ENCODE measurements at places on chromosomes 4 and X.
A peak's percentile ranks its signal among the peaks of the same experiment; 100 is the strongest.

GRCh38 chr4:180571516-180572055 lies 1671.6 kb upstream of the TENM3 start:
- no peak for DNase-seq

DNA sequence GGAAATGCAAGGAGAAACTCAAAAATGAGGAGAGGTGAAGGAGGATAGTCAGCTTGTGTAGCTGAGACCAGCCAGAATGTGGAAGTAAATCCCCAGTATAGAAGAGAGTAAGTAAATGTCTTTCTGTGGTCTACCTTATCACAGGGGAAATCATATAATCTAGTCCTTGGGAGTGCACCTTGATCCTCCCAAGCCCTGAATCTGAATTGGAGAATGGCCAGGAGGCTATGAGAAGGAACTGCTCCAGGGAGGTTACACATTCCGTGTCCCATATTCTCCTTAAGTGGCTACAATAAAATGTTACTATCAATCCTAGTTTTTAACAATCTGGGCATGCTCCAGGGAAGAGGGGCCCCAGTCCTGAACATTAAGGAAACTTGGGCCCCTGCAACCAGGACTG lies 10.8 kb downstream of the AGTR2 start:
- no peak for DNase-seq

DNA sequence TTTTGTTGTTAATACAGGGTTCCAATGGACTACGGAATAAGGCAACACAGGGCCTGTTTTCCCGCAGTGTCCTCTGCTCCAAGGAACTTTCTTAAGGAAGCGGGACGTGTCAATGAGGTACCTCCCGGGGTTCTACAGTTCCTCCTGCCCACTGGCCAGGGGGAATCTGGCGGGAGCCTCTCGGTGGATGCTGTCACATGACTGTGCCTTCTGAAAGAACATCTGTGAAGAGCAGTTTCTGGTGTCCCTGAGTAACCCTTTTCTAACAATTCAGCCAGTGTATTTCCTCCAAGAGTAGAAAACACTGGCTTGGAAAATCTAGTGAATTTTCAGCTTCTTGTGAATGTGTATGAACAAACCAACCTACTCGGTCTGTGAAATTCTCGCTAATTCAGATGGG lies 32.7 kb downstream of the MFAP3L start:
- DNase-seq = no peak

GRCh38 chr4:68416591-68416990 lies 30.7 kb upstream of the TMPRSS11E start:
- no peak for DNase-seq

GRCh38 chr4:184853436-184853835 lies 27.7 kb upstream of the ACSL1 start:
- no peak for DNase-seq

DNA sequence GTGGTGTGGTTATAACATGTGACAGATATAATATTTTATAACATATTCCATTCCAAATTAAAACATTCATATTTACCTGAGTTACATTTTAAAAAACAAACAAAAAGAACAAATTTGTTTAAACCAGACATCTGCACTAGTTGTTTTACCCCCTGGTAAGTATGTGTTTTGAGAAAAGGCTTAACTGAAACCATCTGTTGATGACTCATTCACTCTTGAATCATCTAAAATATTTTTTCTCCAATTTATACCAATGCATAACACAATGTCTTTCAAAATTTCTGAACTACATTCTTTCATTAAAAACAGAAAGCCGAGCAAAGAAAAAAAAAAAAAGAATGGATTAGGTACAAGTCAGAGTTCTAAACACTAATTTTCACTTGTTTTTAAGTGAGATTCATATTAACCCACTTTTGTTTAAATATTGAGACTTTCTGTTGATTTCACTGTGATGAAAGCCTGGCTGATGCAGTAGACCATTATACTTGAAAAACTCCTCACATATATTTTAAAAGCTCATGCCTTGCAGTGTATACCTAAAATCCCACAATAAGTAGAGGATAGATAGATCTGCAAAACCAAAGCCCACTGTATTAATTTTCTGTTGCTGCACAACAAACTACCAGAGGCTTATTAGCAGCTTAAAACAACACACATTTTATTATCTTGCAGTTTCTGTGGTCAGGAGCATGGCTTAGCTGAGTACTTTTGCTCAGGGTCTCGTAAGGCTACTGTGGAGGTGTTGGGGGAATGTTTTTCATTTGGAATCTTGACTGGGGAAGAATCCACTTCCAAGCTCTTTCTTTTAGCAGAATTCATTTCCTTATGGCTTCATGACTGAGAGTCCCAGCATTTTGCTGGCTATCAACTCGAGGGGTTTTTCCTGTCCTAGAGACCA lies 221.5 kb downstream of the PCDH18 start:
- DNase-seq = no peak

GRCh38 chr4:180953572-180953971 lies 1289.6 kb upstream of the TENM3 start:
- no peak for DNase-seq

DNA sequence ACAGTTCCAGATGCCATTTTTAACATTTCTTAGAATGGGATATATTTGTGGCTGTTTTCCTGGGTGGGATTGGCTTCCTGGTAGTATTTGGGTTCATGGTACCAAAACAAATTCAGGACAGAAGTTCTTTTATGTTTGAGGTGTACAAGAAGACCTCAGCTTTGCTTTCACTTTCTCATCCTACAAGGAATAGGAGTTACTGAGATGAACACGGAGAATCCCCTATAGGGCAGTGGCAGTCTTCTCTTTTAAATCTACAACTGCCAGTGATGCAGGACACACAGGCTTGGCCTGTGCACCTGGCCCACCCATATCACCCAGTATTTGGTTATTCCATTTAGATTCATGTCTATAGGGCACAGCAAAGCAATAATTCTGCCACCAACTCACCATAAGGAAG lies 35.2 kb downstream of the SLC10A7 start:
- DNase-seq = peak; percentile 15

- DNase-seq = no peak
These were observed 33.5 kb upstream of the SPANXD start for GRCh38 chrX:141732031-141732430.

GRCh38 chr4:109185548-109185947 lies 116.9 kb downstream of the COL25A1 start:
- DNase-seq = no peak

- DNase-seq = no peak
These were observed 72.7 kb upstream of the MAD2L1 start for GRCh38 chr4:120139392-120139791.

- peak; percentile 29 for DNase-seq
These were observed 183.3 kb downstream of the KDR start for GRCh38 chr4:54941994-54942552.

DNA sequence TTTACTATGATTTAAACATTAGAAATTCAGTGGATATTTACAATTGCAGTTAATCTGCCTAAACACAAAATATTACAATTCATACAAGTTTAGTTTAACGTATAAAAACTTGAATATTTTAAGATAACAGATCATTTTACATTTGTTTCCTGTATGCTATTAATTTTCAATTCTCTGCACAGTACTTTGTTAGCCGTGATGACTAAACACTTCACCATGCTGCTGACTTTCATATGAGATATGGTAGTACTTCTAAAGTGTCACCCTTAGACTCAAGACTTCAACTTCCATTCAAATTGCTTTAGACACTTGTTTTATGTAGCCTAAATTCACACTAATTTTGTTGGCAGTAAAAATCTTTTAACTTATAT lies 1646.4 kb upstream of the ADGRL3 start:
- DNase-seq = no peak

DNA sequence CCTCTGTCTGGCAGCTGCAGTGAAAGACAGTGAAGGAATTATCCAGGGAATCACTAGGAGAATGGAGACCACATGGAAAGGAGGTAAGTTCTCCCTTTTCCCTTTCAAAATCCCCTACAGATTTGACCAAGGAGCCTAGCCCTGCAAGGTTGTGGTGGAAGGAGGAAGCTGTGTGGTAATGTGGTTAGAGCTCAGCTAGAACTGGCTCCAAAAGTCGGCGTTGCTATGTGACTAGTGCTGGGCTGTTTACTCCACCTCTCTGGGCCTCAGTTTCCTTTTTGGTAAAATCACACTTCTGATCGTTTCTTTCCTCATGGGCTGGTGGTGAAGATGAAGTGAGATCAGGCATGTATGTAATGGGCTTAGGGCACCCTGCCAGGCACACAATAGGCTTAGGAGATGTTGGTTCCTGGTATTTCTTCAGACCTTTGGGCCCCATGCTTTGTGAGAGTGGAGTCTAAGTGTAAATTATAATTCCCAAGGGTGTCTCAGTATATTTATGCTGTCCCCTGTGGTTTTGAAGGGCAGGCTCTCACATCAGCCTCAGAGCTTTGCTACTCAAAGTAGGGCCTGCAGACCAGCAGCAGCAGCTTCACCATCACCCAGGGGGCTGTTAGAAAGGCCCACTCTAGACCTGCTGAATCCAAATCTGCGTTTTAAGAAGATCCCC lies 183.7 kb upstream of the BCOR start:
- peak; percentile 68 for DNase-seq

DNA sequence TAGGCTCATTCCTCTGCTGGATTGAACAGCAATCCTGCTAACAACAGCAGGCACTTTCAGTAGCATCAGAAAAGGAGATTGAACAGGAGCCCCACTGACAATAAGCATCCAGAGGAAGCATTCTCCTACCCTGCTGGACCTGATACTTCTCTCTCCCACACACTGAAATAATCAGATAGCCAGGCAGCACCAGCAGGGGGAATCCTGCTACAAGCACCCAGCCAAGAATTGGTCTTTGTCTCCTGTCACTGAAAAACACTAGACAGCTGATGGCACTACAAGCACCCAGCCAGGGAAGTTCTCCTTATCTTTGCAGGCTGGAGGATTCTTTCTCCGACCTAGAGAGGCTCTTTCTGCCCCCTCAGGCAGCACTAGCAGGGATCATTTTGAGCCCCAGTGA lies 444.3 kb upstream of the GRIA3 start:
- no peak for DNase-seq

GRCh38 chrX:149296092-149296491 lies 209.0 kb downstream of the IDS start:
- DNase-seq = no peak

DNA sequence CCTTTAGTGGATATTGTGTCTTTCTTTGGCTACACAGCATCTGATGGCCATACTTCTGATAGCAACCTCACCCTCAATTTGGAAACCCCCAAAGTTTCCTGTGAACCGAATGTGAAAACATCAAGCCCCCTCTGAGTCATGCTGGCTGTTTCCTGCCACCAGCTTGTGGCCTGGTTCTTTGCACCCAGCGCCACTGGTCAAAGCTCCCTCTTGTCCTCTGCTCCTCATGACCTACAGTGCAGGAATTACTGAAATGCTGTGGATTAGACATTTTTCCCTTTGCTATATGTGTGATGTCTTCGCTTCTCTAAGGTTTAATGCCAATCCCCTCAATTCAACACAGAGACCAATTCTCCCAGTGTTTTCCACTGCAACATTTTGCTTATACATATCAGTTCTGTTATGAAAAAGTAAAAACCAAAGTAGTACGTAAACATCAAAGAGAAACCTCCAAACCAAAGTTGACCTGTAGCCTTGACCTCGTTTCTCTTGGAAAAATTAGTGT lies 224.0 kb upstream of the TENM3 start:
- peak; percentile 47 for DNase-seq

- no peak for DNase-seq
These were observed 337.8 kb downstream of the ARHGAP24 start for GRCh38 chr4:85812776-85813175.

GRCh38 chr4:128228845-128229795 lies 58.5 kb downstream of the PGRMC2 start:
- no peak for DNase-seq

DNA sequence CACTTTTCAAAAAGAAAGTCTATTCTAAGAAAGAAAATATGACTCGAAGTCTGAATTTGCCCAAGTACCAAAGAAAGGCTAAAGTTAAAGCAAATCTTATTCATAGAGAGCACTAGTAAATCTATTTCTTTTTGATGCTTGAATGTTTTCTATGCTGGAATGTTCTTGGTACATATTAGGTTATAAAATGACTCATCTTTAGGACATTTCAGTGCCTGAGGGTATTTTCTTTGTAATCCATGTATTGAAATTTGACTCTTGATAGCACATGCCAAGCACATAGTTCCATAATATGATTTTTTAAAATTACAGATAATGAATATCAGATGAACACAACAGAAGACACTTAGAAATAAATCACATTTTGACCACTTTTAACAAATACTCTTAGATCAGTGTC lies 232.8 kb downstream of the TRIML1 start:
- no peak for DNase-seq

DNA sequence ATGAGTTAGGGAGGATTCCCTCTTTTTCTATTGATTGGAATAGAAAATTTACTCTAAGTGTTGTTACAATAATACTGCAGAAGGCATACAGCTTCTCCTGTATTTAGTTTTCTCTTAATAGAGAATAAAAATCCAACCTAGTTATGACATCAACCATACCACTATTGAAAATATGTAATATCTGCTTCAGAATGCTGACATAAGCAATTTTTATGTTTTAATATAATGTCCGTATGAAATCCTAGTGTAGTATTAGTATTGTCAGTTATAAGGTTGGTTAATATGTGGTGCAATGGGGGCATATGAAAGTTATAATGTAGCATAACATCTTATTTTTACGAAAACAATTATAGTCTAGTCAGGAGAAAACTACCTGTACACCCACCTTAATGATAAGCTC lies 68.2 kb downstream of the HEPH start:
- no peak for DNase-seq

DNA sequence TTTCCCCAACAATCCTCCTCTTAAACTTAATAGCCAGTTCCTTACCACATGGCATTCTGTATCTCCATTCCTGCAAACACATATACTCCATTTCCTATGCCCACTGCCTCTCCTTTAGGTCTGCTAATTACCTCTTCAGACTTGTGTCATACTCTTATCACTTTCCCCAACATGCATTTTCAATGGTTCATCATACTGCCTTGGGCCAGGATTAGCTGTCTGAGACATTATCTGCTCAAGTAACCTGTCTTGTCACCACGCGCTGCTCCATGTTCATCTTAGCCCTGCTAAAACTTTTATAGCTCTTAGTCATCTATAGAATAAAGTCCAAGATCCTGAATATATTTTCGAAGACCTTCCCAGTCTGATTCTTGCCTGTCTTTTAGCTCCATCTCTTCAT lies 224.1 kb upstream of the GK2 start:
- no peak for DNase-seq

DNA sequence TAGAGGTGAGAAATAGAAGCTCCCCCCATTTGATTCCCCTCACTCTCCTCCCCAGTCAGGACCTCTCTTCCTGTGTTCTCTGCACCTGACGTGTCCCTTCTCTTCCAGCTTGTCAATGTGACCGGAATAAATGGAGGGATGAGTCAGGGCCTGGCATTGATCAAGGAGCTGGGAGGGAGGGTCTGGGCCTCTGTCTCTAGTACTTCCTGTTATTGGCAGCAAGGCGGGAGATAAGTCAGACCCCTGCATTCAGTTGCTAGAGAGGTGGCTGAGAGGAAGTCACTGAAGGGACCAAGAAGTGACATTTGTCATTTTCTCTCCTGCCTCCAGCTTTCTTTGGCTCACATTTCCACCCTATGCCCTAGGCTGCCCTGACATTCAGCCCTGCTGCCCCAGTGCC lies 35.1 kb upstream of the ZNF41 start:
- DNase-seq = no peak

- no peak for DNase-seq
These were observed 134.9 kb downstream of the CORIN start for GRCh38 chr4:47703008-47703407.
